ENCODE measurements at places on chromosomes 1 and 21.

DNA sequence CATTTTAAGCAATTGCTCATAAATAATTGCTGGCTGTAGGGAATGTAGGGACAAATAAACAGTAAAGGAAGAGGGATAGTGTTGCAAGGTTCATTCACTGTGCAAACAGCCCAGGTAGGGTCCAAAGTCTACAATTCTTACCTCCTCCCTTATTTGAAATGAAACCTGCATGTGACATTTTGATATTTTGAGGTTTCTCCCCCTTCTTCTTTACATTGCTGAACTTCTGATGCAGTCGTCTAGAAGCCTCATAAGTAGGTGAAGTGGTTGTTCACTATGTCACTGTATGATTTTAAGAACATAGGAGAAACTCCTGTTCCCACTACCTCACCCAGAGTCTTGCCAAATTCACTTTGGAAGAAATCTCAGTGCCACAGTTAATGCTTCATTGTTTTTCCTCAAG lies 16.1 kb downstream of the F5 start:
- DNase-seq = no peak

DNA sequence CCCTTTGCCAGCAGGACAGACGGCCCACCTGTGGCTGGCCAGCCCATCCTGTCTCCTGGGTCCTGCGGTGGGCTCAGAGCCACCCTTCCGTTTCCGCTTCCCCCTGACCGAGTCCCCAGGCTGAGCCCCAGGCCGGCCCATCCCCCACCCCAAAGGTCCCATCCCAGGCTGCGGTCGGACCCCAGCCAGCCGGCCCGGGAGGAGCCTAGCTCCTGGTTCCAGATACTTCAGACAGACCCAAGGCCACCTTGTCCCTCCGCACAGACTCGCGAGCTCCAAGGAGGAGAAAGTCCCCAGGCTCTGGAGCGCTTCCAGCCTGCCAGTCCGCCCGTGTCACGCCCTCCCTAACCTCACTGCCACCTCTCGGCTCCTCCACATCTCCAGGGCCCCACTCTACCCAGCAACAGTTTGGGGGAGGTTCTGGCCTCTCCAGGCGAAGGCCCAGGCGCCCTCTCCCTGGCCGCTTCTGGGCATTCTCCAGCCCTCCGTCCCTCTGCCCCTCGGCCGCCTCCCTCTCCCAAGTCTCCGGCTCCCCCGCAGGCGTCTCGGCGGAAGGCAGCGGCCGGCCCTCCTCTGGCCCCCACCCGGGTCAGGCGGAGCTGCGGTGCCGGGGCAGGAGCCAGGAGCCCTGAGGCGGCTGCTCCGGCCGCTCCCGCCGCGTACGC lies 835 bp downstream of the LRRN2 start:
- DNase-seq = no peak

DNA sequence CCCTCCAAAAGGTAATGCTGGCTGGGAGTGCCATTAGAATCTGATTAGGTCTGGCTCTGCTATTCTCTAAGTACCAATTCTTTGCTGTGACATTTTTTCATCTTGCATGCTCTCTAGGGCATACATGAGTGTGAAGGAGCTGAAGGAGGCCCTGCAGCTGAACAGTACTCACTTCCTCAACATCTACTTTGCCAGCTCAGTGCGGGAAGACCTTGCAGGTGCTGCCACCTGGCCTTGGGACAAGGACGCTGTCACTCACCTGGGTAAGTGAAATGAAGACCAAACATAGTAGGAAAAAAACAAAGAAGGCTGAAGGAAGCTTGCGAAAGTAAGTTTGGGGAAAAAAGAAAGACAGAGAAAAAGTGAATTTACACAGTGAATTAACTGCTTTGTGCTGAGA lies 207.9 kb downstream of the PAPPA2 start:
- DNase-seq = no peak

GRCh38 chr21:14838400-14838799 lies 226.4 kb downstream of the NRIP1 start:
- DNase-seq = no peak

- no peak for DNase-seq
These were observed 23.4 kb downstream of the NFASC start for GRCh38 chr1:204894031-204894430.

GRCh38 chr1:78055565-78056132 lies 9.9 kb downstream of the GIPC2 start:
- DNase-seq = no peak

DNA sequence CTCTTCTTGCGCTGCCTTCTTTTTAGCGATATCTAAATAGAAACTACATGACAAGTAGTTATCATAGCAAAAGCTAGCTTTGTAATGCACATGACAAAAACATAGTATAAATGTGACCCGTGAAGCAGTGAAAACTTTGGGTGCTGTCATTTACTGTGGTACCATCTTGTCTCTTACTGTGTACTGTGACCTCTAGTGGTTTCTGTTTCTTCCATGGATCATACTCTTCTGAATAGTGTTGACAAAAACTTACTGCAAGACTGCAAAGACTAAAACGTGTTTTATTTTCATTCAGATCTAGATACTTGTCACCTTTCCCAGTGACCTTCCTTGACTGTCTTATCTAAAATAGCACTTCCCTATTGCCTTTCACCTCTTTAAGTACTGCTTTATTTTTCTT lies 6.1 kb downstream of the RLF start:
- DNase-seq = no peak

- DNase-seq = no peak
These were observed 82.9 kb upstream of the CXADR start for GRCh38 chr21:17429936-17430335.

DNA sequence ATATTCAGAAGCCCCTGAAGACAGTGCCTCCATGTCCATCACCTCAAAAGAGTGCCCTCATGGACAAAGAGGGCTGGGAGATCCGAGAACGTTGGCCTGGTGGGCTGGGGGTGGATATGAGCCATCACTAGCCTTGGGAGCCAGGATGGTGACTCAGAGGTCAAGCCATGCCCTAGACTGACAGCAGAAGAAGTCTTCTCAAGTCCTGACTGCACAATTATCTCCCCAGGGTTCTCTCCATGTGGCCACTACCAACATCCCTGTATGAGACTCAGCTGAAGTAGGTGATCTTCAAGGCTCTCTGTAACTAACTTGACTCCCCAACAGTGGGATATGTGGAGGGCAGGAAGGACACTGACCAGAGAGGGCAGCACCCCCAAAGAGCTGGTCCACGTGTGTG lies 7.1 kb upstream of the USF1 start:
- no peak for DNase-seq

GRCh38 chr1:232589812-232590743 lies 39.9 kb downstream of the SIPA1L2 start:
- DNase-seq = no peak

- DNase-seq = no peak
These were observed 4.5 kb downstream of the ADPRS start for GRCh38 chr1:36093226-36093625.

DNA sequence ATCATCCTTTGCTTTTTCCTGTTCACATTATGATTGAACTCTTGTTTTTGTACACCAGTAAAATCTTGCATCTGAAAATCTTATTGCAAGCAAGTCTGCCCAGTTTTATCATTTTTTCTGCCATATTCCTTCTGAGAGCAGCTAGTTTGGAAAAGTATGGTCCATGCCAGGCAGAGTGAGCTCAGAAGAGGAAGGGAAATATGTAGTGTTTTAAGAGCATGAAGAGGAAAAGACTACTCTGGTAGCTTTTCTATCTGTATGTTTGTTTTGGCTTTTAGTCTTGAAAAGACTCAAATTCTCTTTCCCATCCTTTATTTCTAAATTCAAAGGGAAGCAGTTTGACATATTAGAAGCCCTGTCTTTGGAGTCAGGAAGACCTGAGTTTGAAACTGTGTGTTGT lies 125.8 kb downstream of the NFIA start:
- no peak for DNase-seq

DNA sequence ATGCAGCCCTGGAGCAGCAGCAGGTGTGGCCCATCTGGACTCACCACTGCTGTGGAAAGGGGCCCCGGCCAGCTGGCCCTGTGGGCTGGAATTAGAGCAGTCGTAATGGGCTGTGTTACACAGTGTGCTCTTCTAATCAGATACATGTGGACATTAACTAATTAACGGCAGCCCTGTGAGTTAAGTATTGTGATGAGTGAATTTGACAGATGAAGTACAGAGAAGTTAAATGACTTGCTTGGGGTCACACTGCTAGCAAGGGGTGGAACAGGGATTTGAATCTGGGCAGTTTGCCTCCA lies 58.6 kb downstream of the MDM4 start:
- no peak for DNase-seq

DNA sequence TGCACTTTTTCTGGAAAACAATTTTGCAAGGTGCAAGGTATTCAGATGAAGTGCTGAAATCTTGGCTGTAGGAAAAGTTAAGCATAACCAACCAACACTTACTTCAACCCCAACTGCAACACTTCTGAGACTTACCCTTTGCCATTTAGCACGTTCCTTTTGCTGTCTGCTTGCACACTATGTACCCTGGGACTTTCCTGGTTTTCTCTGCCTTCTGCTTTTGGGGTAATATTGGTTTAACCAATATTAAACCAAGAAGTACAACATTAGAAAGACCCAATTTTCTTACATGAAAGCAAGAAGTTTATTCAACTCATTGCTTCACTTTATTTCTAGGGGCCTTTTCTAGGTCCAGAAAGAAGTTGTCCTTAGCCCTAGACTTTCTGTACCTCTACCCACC lies 193.0 kb downstream of the HLX start:
- no peak for DNase-seq

DNA sequence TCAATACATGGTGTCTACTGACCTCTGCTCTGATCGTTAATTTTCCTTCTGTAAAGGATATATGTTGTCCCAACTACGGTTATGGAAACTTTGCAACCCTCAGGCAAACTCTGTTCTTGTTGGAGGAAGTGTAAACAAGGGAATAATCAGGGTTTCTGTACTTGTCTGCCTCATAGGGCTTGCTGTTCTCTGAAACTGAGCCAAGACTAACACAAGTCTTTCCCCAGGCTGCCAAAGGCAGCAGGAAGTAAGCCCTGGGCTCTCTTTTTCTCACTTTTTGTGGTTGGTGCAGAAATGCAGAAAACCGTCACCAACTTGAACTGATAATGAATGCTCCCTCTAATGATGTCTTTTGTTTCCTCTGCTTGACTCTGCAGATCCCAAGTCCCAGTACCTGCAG lies 7.6 kb downstream of the CYP4X1 start:
- no peak for DNase-seq

DNA sequence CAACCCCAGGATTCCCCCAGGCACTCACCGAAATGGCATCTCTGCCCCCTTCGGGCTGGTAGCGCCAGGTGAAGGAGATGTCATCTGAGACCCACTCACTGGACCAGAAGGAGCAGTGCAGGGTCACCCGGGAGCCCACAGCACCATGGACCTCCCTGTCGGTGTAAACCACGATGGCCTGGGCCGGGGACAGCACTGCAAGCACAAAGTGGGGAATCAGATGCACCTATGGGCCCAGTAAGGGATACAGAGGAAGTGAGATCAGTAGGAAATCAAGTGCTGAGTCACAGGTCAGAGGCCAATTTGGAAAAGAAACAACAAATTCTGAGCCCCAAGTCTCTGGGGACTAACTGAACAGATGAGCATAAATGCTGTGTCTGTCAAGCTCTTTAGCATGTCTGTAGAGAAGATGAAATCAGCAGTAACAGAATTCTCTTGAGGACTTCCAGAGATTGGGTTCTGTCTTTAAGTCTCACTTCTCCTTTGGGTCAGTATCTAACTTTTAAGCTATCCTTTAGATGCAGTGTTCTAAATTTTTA lies 2.5 kb downstream of the MPZ start:
- peak; percentile 40 for DNase-seq

DNA sequence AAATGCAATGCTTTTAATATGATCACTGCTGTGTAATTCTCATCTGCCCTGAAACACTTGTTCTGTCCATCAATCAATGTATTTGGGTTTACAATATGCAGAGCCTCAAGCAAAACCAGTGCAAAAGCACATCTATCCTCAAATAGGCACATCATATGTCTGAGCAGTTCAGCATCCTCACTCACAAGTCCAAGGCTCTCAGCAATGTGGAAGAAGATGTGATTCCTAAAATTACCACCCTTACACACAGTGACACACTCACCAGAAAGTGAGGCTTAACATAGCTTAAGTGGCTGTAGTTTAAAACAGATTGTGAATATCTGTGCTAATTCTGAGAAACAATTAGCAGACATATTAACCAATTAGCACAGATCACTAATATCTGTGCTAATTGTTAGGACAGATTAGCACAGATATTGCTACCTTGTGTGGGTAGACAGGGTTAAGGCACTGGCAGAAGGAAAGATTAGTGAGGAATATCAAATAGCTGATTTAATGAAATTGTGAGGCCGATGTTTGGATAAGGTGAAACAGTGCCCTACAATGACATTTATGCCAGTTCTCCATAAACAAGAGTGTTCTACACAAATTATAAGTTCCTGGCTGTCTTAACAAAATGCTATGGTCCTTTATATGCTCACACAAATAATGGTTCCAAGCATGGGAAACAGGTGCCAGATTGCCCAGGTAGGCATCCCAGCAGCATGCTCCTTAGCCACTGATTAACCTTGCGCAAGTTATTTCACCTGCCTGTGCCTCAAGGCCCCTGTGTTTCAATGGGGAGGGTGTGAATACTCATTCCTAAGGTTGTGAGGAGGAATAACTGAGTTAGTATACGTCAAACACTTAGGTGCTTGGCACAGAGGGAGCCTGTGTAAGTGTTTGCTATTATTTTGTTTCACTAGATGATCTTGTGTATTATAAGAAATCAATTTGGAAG lies 41.7 kb downstream of the MRPL39 start:
- DNase-seq = no peak

GRCh38 chr21:25025596-25025995 lies 581.7 kb downstream of the MRPL39 start:
- no peak for DNase-seq

DNA sequence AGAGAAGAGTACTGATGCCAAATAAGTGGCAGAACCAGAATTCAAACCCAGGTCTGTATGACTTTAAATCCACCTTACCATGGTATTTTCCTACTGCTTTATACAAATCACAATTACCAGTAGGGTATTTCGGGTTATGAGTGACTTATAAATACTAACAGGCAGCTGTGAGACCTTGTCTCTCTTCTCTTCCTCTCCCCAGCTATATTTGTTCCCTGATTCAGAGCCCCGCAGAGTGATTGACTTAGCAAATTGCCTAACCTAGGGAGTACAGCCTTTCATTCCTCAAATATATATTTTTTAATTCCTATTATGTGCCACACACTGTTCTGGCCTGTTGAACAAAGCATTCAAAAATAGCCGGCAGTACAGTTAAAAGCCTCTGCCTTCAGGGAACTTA lies 168.0 kb downstream of the CLEC20A start:
- DNase-seq = no peak

GRCh38 chr1:3899754-3900149 lies 320 bp downstream of the C1orf174 start:
- DNase-seq = peak; percentile 69

- no peak for DNase-seq
These were observed 251.8 kb upstream of the ST6GALNAC5 start for GRCh38 chr1:76615253-76616035.

GRCh38 chr1:229412056-229412455 lies 21.8 kb downstream of the ACTA1 start:
- no peak for DNase-seq

GRCh38 chr1:185293967-185294542 lies 23.0 kb downstream of the IVNS1ABP start:
- DNase-seq = no peak

All from germinal center (tissue), 1 donor.